Karpas-422 (cell line): ENCODE measurements at places on chromosomes 3 and 15. TPM values are rescaled to one million over a fixed set of nuclear protein-coding genes. Genes with fewer than 3 reads are reported as not detected.

Gene FOXB1
- total RNA-seq = not detected in 2 replicates

Gene ZMYND10
- 1.3 and 1.4 TPM in 2 replicates for total RNA-seq

Gene NDUFB5
- 132 and 137 TPM in 2 replicates for total RNA-seq

Gene NCEH1
- 4.3 and 4.7 TPM in 2 replicates for total RNA-seq

Gene HESX1
- total RNA-seq = 1.0 and 3.4 TPM in 2 replicates
